ENCODE measurements at places on chromosomes 6 and 20.

DNA sequence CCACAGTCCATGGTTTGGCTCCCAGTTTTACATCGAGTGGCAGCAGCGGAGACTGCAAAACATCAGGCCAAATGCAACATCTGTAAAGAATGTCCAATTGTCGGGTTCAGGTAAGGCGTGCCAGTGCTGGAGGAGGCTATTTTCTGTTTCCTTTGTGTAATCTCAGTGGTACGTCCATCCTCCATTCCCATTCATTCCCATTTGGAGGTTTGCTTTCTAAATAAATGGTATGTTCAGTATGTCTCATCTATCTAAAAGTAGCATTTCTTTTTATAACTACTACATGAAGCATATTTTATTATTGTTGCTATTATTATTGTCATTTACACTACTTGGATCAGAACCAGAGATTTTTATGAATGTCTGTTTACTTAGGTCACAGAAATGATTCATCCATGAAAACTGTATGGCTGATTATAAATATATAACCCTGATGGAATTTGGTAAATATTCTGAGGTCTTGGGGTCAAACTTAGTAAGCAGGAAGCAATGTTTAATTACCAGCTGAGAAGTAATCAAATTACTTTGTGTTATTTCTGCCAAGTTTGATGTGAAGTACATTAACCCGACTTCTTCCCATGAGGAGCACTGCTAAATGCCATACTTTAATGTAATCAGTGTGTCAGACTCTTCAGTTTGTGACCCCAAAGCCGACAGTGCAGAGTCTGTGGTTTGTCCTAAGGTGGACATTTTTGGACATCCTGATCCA, 512.9 kb downstream of the UTRN start:
- no peak for DNase-seq

GRCh38 chr6:111770263-111771093, 102.8 kb downstream of the FYN start:
- DNase-seq = no peak

DNA sequence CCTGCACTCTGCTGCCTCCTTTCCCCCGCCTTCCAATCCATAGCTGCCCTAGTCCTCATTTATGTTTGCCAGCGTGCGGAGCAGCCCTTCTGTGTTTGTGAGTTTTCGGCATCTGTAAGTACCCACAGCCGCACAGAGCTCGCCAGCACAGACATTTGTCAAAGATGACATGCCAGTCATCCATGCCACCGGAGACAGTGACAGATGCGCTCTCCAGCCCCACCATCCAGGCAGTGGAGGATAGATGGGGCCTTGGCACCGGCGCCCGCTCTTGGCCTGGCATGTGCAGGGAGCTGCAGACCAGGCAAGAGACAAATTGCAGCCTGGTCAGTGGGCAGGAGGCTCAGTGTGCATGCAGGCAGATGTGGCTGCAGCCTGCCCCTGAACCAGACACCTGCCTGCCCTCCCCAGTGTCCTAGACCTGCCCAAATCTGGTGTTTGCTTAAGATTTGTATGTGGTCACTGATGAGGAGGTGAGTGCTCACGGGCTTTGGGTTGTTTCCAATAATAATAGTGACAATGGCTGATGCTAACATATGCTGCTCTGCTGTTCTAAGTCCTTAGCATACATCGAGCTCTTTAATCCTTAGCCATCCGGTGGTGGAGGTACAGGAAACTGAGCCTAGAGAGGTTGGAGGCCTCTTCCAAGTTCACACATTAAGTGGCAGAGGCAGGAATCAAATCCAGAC, 78.1 kb downstream of the UNC5CL start:
- no peak for DNase-seq

- no peak for DNase-seq
Observed at GRCh38 chr20:50595988-50596693, 86.0 kb downstream of the PTPN1 start.

- DNase-seq = peak; percentile 65
Observed at GRCh38 chr6:113857556-113858479, 673 bp downstream of the MARCKS start.

DNA sequence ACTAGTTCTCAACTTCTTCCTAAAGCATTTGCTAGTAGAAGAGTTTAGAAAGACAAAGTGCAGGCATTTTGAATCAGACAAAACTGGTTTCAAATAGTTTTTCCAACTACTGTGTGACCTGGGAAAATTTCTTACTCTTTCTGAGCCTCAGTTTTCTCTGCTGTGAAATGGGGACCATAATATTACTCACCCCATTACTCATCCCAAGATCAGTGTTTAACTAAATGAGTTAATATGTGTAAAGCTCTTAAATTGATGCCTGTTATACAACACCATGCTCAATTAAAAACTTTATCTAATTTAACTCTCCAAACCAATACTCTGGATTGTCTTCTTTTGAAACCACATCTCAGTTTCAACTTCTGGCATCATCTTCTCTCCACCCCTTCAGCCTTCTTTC, 87.4 kb downstream of the DNAH8 start:
- no peak for DNase-seq

DNA sequence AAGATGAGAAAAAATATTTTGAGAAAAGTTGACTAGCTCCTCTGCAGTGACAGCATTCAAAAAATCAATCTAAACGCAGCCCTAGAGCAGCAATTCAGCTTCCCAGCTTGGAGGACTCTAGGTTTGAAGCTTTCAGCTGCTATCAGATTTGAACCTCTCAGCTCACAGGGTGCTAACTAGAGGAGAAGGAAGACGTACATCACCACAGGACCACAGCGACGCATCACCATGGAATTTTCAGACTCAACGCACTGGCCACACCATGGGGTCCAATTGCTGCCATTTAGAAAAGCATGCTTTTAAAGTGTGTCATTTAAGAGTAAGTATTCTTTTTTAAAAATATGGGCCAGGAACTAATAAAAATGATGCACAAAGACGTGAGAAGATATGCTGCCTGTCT, 45.0 kb upstream of the FUCA2 start:
- no peak for DNase-seq

- no peak for DNase-seq
Observed at GRCh38 chr6:34718976-34719375, 22.4 kb upstream of the ILRUN start.

- no peak for DNase-seq
Observed at GRCh38 chr6:87903323-87903722, 144.3 kb upstream of the SPACA1 start.

- DNase-seq = no peak
Observed at GRCh38 chr6:6982663-6983062, 125.1 kb upstream of the RREB1 start.

DNA sequence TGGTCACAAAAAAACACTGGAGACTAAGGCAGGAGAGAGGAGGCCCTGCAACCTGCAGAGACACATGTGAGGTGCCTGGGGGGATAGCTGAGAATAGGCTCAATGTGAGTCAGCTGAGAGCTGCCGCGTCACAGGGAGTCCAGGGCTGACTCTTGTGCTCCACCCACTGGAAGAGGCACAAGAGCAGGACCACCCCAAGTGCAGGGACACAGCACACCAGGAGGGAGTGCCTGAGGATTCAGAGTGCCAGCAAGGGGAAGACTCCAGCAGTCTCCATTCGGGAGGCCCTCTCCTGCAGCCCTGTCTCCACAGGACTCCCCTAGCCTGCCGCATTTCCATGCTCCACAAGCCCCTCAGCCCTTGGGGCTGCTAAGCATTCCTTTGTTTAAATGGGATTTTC, 105.5 kb downstream of the HUS1B start:
- DNase-seq = no peak

- peak; percentile 91 for DNase-seq
Observed at GRCh38 chr6:136643850-136644596, 93.8 kb upstream of the MAP7 start.

DNA sequence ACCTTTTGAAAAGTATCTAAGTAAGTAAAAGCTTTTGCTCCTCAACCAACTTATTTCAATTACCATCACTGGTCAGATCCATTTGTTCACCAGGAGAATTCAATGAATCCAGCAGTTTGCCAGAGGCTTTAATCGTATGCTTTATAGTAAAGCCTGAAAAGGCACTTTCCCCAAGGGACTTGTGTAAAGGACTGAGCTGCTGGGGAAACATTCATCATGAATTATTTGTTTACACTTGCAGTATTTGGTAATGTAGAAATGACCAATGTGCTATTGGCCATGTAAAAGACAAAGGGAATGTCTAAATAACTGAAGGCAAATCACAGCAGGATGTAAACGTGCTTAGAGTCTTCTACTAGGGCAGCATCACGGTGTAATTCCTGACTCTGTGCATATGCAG, 471.4 kb downstream of the ADGRB3 start:
- DNase-seq = no peak

DNA sequence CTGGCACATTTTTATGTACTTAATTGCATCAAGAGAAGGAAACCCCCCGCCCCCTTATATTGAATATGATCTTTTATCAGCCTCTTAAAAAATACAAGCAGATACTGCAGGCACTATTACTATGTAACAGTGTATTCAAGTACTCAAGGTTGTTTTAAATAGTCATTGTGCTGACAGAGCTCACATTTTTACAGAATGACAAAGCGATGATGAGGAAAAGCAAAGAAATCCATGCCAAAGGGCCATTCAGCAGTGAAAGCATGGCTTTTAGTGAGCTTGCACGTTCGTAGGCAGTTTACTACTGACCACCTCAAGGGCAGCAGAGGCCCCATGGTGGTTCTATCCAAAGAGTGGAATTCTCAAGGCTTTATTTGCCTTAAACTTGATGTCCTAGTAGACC, 146.8 kb downstream of the RPS12 start:
- no peak for DNase-seq

GRCh38 chr20:21134883-21135493, 9.1 kb downstream of the KIZ start:
- DNase-seq = no peak

DNA sequence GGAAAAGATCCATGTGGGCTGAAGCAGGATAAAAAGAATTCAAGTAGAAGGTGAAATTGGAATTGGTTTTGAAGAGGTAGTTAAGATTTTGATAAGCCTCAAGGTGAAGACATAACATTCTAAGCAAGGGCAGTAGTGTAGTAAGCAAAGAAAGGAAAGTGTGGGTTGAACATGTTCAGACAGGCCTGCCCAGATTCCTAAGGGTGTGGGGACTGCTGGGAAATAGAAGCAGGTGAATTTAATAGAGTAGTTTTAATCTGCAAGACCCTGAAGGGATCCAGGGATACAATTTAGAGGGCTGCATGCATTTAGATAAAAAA, 19.1 kb downstream of the TAB2 start:
- DNase-seq = no peak

GRCh38 chr6:26380256-26380655, 2.7 kb upstream of the BTN2A2 start:
- no peak for DNase-seq

DNA sequence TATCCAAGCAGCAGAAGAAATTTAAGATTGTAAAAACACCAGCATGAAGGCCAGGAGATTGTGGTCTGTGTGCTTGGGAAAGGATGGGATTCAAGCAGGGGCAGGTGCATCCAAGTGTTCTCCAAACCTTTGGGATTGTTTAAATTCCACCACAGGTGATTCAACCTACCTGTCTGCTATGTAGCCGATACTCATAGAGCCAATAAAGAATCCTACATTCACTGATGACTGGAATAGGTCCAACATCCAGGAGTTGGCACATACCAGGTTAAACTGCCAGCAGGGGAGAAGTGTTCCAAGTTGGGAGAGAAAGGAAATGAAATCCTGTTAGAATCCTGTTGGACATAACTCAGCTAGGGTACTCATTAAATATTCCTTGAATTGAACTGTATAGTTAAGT, 2.2 kb downstream of the SLC22A2 start:
- DNase-seq = no peak

- DNase-seq = peak; percentile 17
Observed at GRCh38 chr20:64139199-64140060, 24.8 kb upstream of the MYT1 start.

DNA sequence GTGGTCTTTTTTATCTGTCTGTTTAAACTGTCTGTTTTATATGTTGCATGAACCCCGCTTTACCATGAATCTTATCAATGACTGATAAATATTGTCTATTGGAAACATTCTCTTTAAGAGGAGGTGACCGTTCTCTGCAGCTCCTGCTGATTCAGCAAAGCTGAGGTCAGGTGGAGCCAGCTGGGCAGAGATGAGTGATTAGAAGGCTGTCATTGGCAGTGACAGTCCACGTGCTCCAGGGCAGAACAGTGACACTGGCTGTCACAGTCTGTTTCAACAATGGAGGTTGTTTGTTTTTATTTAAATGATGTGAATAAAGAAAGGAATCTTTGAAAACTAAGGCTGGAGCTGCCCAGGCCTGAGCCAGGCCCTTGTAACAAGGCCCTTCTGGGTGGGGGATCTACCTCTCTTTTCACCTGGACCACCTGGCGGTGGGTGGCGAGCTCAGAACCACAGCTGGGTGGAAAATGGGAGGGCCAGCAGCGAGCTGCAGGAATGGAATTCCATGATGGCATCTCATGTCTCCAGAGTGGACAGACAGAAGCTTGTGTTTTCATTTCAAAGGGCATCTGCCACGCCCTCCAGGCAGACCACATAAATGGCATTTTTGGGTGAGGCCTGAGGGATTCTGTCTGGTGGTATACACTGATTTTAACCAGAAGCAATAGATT, 12.6 kb downstream of the SYNJ2 start:
- DNase-seq = no peak

- no peak for DNase-seq
Observed at GRCh38 chr6:15331629-15332251, 85.9 kb downstream of the JARID2 start.

DNA sequence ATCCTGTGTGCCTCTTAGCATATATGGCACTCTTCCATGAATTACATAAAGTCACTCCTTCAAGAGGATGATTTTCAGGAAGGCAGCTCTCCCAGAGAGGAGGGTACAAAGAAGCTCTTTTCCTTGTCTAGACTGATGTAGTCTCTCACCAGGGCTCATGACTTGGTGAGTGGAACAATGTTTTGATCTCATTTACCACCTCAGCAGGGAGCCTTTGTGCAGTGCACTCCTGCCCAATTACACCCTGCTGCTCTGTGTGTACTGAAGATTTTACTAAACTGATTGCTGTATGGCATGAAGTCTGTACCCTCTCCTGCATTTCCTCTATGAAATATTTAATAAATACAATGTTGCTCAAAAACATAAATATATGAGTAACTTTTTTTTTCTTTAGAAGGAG, 598.3 kb upstream of the HS3ST5 start:
- no peak for DNase-seq

DNA sequence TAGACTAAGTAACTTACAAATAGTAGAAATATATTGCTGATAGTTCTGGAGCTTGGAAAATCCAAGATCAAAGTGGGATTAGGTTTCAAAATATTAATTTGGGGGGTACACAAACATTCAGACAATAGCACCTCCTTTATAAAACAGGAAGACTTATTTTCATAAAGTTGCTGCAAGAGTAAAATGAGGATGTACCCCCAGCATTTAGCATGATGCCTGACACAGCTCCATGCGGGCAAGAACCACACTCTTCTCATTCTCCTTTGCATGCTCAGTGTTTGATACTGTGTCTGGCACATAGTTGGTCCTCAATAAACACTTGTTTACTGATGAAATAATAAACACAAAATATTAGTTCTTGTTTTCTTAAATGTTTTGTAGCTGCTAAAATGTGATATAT, 332.9 kb downstream of the TFAP2A start:
- no peak for DNase-seq

DNA sequence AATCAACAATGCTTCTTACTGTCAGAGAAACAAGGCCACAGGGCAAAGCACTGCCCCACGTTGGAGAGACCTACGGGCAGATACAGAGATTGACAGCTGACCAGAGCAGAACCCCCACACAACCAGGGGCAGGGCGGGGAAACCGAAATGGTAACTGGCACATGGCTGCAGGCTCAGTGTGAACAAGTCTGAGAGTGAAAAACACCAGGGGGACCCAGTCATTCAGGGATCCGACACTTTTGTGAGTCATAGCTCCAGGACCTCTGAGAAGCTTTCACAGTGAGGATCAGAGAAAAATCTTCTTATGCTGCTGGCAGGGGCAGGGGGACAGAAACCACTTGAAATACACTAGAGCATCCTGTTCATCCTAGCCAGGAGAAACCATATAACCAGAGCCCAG, 254.2 kb downstream of the C6orf118 start:
- DNase-seq = no peak

Measured in Right ventricle myocardium superior (tissue), 1 donor.